ENCODE measurements at places on chromosomes 16 and 17.

DNA sequence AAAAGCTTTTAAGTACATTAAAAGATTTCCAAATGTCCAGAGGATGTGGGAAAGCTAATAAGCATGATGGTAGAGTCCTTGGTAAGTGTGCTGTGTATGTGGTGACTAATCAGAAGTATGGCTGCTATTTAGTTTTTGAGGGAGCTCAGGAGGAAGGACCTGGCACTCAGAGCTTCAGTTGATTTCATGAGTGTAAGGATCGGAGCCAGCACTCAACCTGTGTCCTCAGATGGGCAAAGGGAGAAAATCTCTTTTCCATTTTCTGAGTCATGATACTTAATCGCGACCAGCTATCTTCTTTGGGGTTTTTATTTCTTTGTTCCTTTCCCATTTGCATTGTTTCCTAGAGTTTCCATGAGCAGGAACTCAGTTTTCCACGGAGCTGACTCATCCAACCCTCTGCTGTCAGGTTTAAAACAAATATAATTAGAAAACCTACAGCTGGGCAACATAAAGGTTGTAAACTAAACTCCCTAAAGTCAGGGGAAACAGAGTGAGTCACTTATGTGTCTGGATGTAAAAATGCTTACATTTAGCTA lies 125.4 kb downstream of the MAP2K6 start:
- DNase-seq: no peak

DNA sequence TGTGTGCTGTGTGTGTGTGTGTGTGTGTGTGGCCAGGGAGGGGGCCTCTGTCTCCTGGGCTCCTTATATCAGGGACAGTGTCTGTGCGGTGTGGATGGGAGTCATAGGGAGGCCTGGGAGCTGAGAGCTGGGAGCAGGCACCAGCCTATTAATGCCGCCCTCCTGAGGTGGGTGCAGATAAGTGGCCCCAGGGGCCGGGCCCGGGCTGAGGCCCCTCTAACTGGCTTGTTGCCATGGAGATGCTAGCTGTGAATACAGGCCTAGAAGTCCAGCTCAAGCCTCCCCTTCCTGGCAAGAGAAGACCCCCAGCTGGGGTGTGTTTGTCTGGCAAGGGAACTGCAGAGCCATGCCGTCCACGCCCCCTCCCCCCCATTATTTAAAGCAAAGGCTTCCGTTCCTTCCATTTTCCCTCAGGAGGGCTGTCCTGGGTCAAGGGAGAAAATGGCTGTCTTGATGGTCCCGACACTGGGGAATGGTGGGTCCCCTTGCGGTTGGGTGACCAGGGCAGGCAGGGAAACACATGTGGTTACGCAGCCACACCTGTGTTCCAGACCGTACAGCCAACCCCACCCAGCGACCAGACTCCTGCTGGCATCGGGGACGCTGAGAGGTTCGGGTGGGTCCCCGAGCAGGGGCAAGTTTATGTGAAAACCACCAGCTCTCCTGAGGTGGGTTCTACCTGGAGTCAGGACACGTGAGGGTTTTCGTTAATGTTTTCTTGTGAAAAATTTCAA lies 141.1 kb downstream of the MRM1 start:
- no peak for DNase-seq

- no peak for DNase-seq
Measured at GRCh38 chr16:85650844-85651628, 37.7 kb downstream of the GINS2 start.

DNA sequence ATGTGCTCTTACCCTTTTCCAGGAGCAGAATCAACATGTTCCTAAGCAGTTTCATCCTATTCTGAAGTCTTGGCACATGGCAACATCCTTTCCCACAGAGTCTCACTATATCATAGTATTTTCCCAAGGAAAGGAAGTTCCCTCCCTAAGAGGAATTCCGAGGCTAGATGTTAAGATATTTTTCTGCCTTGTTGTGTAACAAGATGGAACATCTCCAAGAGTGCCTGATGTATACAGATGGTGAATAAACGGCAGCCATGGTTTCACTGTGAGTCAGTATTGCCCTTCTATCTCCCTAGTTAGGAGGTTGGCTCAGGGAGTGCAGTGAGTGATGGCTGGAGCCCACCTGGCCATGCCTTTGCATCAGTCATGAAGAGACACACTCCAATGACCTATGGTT lies 48.2 kb downstream of the SPACA3 start:
- DNase-seq: no peak

DNA sequence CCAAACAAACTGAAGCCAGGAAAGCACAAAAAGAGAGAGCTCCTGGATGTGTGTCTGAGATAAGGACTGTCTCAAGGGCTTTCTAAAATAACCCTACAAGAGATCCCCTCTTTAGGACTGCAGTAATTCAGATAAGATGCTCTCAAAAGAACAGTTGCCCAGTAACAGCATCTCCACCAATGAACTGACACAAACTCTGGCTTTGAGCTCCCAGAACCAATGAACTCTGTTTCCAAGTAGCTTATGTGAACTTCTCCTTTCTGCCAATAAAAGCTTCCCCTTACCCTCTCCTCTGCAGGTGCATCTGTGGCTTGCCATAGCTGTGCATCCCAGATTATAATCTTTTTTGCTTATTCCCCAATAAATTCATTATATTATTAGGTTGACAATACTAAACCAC lies 421.5 kb downstream of the SLC39A11 start:
- DNase-seq: no peak

- DNase-seq: peak; percentile 74
Measured at GRCh38 chr16:64983963-64984362, 137.9 kb downstream of the CDH11 start.

- no peak for DNase-seq
Measured at GRCh38 chr16:2458887-2459646, 842 bp upstream of the TEDC2 start.

- no peak for DNase-seq
Measured at GRCh38 chr16:55571191-55571897, 4.9 kb downstream of the CAPNS2 start.

- peak; percentile 69 for DNase-seq
Measured at GRCh38 chr17:82693168-82693867, 5.2 kb downstream of the RAB40B start.

DNA sequence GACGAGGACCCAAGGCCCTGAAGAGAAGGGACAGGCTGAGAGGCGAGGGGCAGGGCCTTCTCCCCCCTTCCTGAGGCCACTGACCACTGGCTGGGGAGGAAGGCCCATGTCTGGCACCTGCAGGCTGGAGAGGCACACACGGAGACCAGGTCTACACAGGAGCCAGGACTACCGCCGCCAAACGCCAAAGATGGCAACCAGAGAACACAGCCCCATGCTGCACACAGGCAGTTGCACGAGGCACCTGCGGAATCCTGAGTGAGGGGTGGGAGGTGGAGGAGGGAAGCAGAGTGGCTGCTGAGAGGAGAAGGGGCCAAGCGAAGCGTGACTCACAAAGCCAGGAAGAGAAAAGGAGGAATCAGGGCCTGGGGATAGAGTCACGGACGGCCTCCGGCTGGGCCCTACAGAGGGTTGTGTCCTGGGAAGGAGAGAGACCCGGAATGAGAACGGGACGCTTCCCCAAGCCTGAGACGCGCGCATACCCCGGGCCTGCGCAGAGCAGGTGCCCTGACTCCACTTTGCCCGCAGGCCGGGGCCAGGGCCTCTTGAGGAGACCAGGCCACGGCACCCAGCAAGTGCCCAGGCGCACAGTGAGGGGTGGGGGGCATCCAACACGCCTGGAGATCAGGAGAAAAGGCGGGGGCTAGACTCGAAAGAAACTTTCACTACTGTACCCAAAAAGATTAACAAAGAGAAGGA lies 28.7 kb upstream of the C16orf95 start:
- no peak for DNase-seq

GRCh38 chr17:44854192-44854591 lies 6.5 kb downstream of the HIGD1B start:
- DNase-seq: peak; percentile 69

- no peak for DNase-seq
Measured at GRCh38 chr16:46720619-46721018, 27.5 kb downstream of the MYLK3 start.

- peak; percentile 21 for DNase-seq
Measured at GRCh38 chr16:9610727-9611126, 519.3 kb downstream of the HAPSTR1 start.

GRCh38 chr16:80250381-80250780 lies 290.4 kb upstream of the DYNLRB2 start:
- DNase-seq: no peak

- DNase-seq: no peak
Measured at GRCh38 chr17:77328823-77329740, 188.3 kb downstream of the SEC14L1 start.

DNA sequence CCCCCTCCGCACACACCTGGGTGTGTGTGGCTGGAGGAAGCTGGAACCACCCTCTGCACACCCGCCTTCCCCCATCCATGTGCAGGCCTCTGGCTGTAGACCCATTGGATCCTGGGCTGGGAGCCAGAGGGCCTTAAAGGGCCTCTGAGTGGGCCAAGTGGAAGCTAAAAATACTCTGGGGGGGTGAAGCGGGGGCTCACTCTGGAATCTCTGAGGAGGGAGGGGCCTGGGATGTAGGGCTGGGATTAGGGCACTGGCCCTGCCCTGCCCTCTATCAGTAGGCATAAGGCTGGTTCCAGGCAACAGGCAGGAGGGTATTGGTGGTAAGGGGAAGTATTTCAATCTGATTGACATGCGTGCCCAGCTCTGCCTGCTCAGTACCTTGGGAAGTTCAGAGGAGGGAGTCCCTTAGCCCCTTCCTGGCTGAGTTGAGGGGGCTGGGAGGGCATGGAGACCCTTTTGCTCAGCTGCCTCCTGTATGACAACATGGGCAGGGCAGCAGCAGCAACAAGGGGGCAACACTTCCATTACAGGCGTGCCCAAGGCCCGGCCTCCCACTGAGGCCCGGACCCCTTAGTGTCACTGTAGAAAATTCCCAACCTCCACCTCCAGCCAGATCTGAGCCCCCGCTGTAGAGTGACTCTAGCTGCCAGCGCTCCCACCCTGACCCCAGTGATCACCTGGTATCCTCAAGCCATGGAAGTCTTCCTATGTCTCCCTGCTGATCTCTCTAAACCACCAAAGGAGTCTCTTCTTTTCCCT lies 5.2 kb downstream of the ITGA3 start:
- DNase-seq: peak; percentile 62

- DNase-seq: no peak
Measured at GRCh38 chr17:48804936-48805411, 12.1 kb downstream of the TTLL6 start.

DNA sequence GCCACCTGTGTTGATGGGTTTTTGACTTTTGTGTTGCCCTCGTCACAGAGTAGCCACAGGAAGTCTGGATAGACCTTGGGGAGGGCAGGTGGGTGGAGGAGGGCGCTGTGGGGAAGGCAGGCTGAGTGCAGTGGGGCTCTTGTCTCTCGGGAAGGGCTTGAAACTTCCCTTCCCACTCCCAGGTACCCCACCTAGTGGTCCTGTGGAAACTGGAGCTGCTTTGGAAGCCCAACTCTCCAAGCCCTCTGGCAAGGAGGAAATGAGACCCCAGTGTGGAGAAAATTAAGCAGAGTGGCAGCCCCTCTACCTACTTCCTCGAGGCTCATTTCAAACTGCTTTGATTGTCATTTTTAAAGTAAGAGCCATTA lies 9.2 kb downstream of the CA5A start:
- DNase-seq: no peak

DNA sequence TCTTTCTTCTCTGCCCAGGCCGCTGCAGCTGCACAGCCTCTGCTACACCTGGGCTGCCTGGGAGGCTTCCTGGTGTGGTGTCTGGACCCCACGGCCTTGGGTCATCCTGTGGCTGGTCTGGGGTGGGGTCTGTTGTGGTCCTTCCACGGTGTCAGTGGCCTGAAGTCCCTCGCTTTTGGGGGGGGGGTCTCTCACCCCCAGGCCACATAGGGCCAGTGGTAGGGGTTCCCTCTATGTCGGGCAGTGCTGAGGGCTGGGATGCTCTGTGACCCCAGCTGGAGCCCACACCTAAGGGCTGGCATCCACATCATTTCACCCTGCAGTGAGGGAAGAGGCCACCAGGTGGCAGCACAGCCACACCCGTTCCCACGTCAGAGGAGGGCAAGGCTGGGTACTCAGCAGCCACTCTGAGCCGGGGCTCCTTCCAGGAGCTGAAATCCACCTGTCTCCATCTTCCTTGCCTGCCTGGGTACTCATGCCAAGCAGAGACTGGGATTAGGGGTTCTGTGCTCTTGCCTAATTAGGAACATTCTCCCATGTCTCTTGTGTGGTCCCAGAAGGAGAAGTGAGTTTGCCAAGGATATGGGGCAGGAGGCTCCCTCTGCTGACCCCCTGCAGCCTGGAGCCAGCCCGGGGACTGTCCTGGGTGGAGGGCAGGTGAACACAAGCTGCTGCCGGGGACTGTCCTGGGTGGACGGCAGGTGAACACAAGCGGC lies 13.0 kb downstream of the ENGASE start:
- DNase-seq: peak; percentile 57

Data from renal pelvis (tissue), 12 donors.